Substantia nigra (tissue), 51 donors: ENCODE measurements at places on chromosomes 11 and 22.

- no peak for DNase-seq
Observed at GRCh38 chr22:49983148-49984042, 22.8 kb downstream of the PIM3 start.

DNA sequence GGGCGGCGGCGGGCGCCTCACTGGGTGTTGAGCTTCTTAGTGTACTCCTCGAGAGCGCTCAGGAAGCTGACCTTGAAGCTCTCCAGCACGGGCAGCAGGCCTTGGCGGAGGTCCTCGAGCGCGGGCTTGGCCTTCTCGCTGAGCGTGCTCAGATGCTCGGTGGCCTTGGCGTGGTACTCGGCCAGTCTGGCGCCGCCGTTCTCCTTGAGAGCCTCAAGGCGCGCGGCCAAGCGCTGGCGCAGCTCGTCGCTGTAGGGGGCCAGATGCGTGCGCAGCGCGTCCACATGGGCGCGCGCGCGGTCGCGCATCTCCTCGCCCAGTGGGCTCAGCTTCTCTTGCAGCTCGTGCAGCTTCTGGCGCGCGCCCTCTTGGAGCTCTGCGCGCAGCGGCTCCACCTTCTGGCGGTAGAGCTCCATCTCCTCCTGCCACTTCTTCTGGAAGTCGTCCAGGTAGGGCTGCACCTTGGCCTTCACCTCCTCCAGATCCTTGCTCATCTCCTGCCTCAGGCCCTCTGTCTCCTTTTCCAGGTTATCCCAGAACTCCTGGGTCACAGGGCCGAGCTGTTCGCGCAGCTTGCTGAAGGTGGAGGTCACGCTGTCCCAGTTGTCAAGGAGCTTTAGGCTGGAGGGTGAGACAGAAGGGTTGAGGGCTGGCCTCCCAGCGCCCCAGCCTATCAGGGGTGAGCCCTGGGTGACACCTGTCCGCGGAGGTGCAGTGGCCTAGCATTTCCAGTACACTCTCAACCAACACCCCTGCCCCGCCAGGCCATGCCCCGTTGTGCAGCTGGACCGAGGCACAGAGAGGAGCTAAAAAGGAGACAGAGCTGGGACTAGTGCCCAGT is 1.4 kb downstream of the APOA1 start:
- DNase-seq, result peak; percentile 69

DNA sequence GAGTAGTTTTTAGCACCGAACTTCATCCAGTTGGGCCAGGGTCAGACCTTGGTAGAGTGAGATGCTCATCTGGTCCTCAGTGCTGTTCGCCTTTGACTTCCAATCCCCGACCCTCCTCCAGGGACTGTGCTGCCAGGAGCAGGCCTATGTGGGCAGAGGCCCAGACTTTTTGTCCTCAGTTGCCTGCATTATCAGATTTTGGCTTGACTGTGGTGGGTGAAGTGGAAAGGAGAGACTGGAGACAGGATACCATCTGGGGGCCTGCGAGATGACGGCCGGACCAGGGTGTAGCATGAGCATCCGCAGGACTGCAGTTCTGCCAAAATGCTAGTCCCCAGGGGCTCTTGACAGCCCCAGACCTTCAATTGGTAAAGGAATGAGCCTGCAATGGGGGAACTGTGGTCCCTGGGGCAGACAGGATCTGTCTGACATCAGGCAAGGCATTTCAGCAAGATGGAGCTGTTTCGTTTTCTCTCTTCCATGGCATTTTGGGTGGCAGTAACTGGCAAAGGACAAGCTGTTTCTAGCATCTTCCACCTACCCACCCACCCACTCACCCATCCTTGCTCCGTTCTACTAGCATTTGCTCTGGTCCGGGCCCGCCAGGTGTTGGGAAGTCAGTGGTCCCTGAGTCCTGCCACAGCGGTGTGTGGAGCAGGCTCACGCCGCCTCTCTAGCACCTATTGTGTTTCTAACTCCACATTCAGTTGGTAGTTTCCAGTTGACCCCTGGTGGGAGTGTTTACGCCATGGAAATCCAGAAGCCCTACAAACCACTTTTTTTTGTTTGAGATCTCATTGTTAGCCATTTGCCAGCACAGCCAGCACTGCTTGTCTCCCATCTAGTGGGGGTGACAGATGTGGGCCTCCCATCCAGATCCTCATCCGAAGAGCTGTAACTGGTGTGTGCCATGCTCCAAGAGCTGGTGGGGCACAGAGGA is 53.5 kb downstream of the OTOG start:
- DNase-seq, result no peak

GRCh38 chr22:45329530-45329936 is 19.8 kb downstream of the FAM118A start:
- peak; percentile 40 for DNase-seq

DNA sequence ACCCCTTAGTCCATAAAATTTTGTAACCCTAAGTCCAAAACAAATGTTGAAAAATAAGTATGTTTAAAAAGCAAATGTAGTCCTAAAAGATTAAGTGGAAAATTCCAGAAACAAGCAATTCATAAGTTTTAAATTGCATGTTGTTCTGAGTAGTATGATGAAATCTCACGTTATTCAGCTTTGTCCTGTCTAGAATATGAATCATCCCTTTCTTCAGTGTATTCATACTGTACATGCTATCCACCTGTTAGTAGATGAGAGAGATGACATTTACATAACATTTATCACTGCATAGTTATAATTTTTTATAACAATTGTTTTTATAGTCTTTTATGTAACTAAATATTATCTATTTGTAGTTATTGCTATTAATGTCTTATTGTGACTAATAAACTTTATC is 622.3 kb upstream of the CHORDC1 start:
- no peak for DNase-seq

DNA sequence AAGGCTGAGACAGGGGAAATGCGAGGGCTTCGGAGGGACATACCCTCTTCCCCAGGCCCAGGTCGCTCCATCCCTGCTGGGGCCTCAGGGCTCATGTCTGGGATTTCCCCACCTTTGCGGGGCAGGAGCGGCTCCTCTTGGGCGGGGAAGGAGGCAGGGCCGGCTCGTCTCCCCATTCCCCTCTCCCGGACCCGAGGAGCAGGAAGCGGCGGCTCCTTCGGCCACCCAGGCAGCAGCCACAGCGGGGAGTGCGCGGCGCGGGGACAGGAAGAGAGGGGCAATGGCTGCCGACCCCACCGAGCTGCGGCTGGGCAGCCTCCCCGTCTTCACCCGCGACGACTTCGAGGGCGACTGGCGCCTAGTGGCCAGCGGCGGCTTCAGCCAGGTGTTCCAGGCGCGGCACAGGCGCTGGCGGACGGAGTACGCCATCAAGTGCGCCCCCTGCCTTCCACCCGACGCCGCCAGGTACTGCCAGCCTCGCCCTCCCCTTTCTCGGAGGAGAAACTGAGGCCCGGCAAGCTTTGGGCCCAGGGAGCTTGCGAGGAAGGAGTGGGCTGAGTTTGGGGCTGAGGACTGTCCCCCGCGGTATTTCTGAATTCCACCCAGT is at the start of gene ANKK1:
TSS of gene ANKK1 (plus strand) at position 175 of the 607 bp plus-strand sequence. CDS start at position 281, 106 bp downstream.
- DNase-seq, result no peak

GRCh38 chr11:96141626-96142025 is 201.4 kb downstream of the MAML2 start:
- no peak for DNase-seq

GRCh38 chr11:112477581-112478317 is 217.1 kb upstream of the PLET1 start:
- no peak for DNase-seq

GRCh38 chr11:3635641-3636375 is 6.0 kb downstream of the ART5 start:
- no peak for DNase-seq

DNA sequence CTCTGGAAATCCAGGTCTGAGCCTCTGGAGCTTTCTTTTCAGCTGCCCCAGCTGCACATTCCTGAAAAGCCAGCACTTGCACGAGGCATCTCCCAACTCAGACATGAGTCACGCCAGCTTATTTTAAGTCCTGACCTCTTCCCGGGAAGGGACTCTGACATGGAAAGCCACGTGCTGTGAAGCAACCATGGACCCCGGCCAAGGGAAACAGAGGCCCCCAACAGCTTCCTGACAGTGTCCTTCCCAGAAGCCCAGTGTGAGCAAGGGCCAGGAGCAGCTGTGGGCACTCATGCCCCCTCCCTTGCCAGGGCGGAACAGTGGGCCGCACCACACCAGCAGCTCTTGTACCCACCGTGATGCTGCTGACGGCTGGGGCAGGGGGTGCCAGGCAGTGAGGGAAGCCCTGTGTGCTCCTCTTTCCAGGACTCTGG is 118.8 kb upstream of the CADM1 start:
- no peak for DNase-seq

- no peak for DNase-seq
Observed at GRCh38 chr11:62928011-62928410, 6.8 kb upstream of the CHRM1 start.

- DNase-seq, result no peak
Observed at GRCh38 chr11:95589893-95590612, 199.5 kb downstream of the FAM76B start.
